ENCODE measurements at places on chromosomes 11 and 22.

DNA sequence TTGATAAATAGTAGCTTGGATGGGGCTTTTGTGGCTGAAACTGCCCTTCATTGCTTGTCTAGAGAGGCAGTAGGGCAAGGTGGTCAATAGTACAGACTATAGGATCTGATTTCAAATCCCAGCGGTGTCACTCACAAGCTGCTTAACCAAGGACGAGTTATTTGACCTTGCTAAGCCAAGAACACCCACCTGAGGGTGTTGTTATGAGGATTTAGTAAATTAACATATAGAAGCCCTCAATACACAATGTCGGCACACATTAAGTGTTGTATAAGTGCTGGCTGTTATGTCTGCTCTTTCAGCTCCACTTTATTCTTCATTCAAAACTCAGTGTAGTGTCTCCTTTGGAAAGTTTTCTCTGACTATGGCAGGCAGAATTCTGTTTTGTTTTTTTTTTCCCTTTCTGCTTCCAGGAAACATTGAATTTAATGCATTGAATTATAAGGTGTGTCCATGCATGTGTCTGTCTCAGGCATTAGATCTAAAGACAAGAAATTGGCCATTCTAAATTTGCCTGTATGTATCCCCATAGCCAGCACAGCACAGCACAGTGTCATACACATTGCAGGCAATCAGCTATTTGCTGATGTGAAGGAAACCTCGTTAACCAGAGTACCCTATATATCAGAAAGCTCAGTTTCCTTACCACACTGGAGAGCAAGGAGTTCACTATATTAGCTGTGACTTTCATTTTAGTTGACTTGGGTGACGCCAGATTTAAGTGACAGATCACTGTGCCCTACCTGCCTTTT lies 212.1 kb downstream of the NELL1 start:
- DNase-seq = no peak

- no peak for DNase-seq
Observed at GRCh38 chr11:45818961-45819605, 14.1 kb downstream of the SLC35C1 start.

DNA sequence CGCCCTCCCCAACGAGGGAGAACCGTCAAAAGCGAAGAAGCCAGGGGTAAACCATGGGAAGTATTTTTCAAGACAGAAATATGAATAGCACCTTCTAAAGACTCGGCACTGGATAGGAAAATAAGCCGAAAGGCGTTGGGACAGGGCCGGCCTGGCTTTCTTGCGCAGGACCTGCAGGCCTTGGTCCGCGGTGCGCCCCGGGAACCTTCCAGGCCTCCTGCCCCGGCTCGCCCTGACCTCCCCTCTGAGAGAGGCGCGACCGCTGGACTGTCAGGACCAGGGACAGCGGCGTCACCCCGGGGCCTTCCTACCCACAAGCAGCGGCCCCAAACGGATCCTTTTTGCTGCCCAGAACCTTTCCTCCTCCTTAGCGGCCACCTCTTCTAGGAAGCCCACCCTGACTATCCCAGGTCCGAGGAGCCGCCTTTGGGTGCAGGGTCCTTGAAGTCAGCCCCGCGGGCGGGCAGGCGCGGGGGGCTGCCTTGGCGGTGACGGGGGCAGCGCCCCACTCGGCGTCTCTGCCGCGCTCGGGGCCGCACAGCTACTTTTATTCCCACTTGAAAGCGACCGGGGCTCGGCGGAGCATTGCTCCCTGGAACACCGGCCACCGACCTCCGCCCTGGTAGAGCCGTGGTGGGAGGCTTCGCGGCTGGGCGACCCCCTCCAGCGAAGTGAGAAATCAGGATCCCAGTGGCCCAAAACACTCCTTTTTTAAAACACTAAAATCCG lies 650 bp upstream of the MAPK11 start:
- peak; percentile 80 for DNase-seq

GRCh38 chr11:111000400-111001080 lies 245.0 kb upstream of the POU2AF2 start:
- no peak for DNase-seq

GRCh38 chr11:102990145-102990544 lies 34.6 kb upstream of the MMP13 start:
- no peak for DNase-seq

GRCh38 chr11:19974886-19975285 lies 185.4 kb downstream of the DBX1 start:
- no peak for DNase-seq

- DNase-seq = no peak
Observed at GRCh38 chr11:70871881-70872280, 380.5 kb downstream of the SHANK2 start.

DNA sequence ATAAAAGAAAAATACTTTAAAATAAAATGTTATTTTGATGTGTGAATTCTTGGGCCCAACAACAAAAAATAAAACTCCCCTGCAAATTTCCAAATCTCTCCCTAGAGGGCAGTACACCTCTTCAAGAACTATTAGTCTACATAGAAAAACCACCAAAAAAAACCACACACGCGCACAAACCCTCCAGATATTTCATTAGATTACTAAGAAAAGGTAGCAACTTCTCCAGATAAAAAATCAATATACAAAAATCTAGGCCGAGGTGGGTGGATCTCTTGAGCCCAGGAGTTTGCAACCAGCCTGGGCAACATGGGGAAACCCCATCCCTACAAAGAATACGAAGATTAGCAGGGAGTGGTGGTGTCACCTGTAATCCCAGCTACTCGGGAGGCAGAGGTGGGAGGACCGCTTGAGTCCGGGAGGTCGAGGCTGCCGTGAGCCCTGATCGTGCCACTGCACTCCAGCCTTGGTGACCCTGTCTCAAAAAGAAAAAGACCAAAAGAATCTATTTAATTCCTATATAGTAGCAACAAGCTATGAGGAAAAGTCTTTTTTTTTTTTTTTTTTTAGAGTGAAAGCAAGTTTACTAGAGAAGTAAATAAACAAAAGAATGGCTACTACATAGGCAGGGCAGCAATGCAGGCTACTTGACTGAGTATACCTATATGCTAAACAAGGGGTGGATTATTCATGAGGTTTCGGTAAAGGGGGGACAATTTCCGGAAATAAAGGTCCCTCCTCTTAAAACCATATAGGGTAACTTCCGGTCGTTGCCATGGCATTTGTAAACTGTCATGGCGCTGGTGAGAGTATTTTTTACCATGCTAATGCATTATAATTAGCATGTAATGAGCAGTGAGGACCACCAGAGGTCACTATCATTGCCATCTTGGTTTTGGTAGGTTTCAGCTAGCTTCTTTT lies 13.1 kb downstream of the B3GNT6 start:
- DNase-seq = peak; percentile 89

DNA sequence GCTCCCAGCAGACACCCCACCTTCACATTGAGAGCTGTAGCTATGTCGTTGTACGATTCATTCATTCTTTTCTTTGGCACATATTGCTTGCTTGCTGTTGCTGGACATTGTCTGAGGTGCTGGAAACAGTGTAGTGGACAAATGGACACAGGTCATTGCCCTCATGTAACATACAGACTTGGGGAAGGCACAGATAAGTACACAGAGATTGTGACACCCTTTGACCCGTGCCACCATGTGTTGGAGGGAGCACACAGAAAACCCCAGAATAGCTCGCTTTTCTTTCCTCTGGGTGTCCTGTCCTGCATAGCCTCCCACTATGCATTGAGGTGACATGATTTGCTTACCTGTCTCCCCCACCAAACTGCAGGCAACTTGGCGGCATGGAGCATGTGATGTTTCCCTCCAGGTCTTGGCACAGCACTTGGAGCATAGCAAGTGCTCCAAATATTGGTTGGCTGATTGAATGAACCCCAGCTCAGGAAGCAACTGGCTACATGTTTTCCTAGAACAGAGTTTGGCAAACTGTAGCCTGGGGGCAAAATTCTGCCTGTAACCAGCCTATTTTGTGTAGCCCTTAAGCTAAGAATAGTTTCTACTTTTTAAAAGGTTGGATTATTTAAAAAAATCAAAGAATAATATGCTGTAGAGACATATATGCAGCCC lies 30.9 kb upstream of the NECTIN1 start:
- no peak for DNase-seq

DNA sequence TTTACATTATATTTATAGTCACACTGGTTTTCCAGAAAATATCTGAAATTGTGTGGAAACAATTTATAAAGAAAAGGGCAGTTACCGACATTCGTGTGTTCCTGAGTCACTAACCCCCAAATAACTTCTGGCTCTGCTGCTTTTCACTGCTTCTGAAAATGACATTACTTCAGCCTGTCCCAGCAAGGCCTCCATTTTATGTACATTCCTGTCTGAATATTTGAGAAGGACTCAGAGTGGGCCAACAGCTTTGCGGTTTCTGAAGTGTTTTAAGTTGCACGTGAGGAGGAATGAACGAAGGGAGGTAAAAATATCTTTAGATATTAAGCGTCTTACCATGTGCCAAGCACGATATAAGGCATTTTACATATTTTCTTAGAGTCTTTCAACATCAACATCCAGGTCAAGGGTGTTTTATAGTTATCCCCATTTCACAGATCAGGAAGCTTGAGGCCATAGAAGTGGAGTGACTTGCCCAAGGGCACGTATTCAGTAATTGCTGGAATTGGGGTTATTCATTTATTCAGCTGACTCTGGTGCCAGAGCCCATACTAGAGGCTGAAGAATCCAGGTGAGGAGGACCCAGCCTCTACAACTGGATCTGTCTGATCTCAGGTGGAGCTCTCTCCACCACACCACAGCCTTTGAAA lies 30.8 kb upstream of the WNT11 start:
- no peak for DNase-seq

DNA sequence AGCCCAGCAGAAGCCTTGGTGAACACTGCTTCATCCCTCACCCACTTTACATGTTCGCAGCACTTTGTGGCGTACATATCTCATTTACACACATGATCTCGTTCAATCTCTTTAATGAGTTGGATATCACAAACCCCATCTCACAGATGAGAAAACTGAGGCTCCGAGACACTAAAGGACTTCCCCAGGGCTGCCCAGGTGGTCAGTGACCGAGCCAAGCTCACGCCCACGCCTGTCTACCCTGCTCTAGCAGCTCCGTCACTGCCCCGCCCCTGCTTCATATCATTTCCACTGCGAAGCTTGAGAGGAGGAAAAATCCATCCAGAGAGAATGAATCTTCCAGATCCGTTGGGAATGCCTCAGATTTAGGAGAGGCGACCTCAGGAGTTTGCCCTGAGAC lies 11.8 kb upstream of the DSCAML1 start:
- no peak for DNase-seq

GRCh38 chr11:86570020-86570419 lies 102.4 kb downstream of the ME3 start:
- DNase-seq = no peak

GRCh38 chr22:45450101-45450785 lies 36.8 kb downstream of the RIBC2 start:
- DNase-seq = no peak

- no peak for DNase-seq
Observed at GRCh38 chr11:128711136-128711535, 17.3 kb downstream of the FLI1 start.

GRCh38 chr11:47233989-47234668 lies 14.5 kb downstream of the ACP2 start:
- peak; percentile 55 for DNase-seq

DNA sequence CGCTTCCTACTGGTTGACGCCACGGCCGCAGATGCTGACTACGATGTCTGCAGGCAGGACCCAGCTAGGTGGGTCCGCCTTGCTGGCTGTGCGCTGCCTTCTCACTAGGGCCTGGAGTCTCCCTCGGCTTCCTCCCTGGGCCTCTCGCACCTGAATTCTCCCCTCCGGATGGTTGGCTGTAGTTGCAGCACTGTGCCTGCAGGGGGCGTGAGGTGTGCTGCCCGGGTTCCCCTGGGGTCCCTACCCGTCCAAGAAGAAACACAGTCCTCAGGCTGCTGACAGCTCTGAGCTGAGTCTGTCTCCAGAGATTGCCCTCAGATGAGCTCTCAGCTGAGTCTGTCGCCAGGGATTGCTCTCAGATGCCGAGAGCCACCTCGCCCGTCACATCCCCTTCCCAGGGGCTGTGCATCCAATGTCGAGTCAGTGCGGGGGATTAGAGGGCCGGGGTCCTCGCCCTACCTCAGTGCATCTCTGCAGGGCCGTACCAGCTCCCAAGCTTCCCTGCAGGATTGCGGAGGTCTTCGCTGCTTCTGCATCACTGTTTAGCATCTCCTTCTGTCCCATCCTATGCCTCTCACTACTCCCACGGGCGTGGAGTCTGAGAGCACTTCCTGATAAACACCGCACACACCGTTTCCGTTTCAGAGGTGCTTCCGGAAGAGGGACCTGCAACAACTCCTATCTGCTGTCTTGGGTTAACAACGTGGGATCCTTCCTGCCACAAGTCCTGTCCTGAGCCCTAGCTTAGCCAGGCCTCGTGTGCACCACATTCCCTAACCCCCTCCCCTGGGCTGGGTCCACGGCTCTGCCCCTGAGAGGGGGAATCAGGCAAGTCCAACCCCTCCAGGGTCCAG lies 196.9 kb downstream of the CSNK2A3 start:
- DNase-seq = no peak

- no peak for DNase-seq
Observed at GRCh38 chr11:11980841-11981308, 27.6 kb downstream of the DKK3 start.

- peak; percentile 46 for DNase-seq
Observed at GRCh38 chr11:88508759-88509581, 171.4 kb upstream of the CTSC start.

DNA sequence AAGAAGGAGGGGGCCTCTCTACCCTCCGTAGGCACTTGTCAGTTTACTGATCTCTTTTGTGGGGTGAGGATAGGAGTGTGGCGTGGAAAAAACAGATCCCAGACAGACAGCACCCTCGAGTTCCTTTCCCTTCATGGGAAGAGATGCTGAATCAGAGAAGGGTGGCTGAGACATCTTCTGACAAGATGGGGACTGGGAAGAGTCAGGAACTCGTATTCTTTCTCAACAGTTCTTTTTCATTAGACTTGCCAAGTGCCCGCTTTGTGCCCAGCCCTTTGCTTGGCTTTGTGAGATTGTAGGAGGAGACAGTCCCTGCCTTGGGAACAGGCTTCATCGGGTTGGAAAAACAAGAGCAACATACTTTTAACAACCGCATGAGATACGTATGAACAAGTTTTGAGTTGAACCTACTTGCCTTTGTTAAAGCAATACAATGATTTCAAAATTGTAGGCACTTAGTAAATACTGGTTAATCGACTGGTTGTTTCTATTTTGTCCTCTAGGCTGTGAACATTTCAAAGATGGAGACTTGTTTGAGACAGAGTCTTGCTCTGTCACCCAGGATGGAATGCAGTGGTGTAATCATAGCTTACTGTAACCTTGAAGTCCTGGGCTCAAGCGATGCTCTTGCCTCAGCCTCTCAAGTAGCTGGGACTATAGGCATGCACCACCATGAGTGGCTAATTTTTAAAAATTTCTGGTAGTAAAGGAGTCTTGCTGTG lies 1.1 kb downstream of the RRM1 start:
- no peak for DNase-seq

- peak; percentile 63 for DNase-seq
Observed at GRCh38 chr11:36014898-36015665, 71.2 kb downstream of the LDLRAD3 start.

- no peak for DNase-seq
Observed at GRCh38 chr11:79501707-79502106, 60.9 kb upstream of the TENM4 start.

- no peak for DNase-seq
Observed at GRCh38 chr11:95585752-95586077, 203.9 kb downstream of the FAM76B start.
